ENCODE measurements at places on chromosomes 6 and 20.

- DNase-seq, result no peak
Observed at GRCh38 chr6:80446454-80447045, 340.1 kb downstream of the BCKDHB start.

- DNase-seq, result no peak
Observed at GRCh38 chr6:145306489-145306888, 428.8 kb downstream of the EPM2A start.

GRCh38 chr6:28506807-28507475 is 8.7 kb downstream of the GPX6 start:
- DNase-seq, result no peak

DNA sequence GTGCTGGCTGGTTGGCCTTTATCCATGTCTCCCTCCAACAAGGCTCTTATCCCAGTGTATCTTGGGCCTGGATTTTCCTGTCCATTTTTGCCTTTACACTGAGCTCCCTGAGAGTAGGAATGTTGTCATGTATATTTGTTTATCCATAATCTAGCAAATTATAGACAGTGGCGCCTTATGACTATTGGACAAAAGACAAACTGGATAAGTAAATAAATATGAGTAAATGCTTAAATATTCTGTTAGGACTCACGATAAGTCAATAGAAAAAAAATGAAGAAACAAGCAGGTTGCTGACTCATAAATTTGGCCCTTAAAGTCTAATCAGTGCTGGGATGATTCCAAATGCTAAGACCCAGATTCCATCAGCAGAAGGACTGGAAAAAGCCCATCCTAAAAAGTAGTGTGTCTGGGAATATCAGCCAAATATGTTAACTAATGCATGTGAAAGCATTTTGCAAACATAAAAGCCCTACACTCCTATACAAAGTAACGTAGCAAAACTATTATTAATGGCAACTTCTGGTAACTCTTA is 55.0 kb upstream of the PCSK2 start:
- DNase-seq, result no peak

DNA sequence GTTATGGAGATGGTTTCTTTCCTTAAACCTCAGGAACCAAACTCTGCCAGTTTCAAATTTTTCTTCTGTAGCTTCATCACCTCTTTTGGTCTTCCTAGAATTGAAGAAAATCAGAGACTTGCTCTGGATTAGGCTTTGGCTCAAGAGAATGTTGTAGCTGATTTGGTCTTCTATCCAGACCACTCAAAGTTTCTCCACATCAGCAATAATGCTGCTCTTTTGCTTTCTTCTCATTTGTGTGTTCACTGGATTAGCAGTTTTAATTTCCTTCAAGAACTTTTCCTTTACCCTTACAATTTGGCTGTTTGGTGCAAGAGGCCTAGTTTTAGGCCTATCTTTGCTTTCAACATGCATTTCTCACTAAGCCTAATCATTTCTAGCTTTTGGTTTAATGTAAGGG is 78.1 kb upstream of the PLCB4 start:
- no peak for DNase-seq

GRCh38 chr20:60691966-60692615 is 560.0 kb upstream of the CDH4 start:
- no peak for DNase-seq

DNA sequence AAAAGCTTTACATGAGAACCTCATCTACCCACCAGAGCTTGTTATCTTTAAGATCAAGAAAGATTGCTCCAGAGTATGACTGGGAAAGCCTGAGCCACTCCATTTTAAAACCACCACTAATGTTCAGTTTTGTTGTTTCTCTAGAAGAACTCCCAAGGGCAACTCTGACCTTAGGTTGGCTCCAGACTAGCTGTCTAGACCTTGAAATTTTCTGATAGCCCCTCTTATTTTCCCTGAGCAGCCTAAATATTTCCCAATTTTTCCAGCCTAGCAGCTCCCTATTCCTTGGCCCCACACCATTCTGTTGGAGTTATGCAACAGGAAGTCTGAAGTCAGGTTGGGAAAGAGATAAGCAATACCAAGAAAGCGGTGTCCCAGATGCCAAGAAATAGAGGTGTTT is 84.6 kb upstream of the TCF21 start:
- no peak for DNase-seq

DNA sequence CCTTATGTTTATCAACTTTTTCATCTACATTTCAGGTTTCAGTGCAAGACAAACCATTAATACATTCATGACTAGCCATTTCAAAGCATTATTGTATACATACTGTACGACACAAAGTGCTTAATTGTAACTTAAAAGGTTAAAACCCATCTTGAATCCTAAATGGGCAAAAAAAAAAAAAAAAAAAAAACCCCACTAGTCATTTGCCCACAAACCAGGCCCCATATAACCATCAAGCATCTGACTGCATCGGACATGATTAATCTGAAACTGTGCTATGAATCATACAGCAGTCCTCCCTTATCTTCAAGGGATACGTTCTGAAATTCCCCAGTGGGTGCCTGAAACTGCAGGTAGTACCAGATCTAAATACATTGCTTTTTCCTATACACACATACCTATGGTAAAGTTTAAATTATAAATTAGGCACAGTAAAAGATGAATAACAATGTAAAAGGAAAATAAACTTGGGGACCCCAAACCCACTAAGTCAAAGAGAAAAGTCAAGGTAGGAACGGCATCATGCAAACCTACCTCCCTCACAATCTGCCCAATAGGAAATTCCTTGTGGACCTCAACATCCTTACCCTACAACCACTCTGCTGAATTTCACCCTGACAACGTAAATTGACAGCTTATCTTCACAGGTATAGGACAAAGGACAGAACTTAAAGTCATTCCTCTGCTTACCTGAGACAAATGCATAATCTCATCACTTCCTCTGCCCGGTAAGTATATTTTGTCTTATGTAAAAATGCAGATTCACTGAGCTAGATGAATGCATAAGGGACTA is 14.3 kb downstream of the B4GALT5 start:
- DNase-seq, result no peak

All from activated CD8-positive, alpha-beta memory T cell treated with anti-CD3 and anti-CD28 coated beads, Interleukin-2, amount 50 U/mL, for 4 hours (primary cell).